ENCODE measurements at places on chromosomes 7 and 10.

GRCh38 chr7:130886438-130887135 lies 152.6 kb upstream of the KLF14 start:
- no peak for DNase-seq

- DNase-seq: no peak
Measured at GRCh38 chr10:88236121-88236743, 346.9 kb downstream of the RNLS start.

- DNase-seq: no peak
Measured at GRCh38 chr10:133475821-133476640, 22.3 kb downstream of the SCART1 start.

DNA sequence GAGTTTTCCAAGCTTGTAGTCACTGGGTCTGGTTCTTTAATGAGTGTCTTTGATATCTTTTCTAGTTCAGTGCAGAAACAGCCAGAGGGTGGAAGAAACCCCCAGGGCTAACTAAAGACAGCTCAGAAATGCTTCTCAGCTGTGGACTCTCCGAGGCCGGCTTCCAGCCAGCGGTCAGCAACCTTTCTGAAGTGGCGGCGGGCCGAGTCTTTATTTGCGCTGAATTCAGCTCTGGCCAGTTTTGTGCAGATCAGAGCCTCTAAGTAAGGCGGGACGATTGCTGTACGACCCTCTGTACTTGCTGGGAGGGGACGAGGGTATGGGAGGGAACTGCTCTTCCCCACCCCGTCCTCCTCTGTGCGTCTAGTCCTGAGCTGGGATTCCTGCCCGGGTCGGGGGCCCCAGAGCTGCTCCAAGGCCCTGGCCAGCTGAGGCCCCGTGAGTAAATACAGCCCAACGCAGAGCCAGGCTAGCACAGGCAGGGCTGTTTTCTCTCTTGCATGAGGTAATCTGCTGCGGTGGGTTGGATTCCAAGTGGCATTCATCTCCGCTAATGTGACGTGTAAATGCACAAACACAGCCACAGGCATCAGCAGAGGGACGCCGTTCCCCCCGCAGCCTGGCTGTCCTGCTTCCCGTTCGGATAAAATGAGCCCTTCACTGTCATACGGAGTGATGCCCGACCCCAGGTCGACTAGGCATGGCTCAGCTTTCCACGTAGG lies 159.8 kb downstream of the PIP4K2A start:
- peak; percentile 39 for DNase-seq

GRCh38 chr10:96324447-96324846 lies 20.2 kb downstream of the DNTT start:
- no peak for DNase-seq

DNA sequence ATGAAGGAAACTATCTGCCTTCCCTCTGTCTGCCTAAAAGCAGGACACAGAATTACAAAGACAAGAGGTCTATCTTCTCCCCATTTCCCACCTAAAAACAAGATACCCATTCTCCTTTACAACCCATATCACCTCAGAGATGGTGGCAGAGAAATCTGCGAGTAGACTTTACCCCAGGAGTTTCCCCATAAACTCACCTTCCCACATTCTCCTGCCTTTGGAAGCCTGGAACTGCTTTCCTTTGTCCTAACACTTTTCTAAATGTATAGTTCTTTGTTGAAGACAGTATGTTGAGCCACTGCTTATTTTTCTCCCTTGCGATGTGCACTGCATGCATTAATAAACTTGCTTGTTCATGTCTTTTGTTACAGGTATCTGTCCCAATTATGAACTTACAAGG lies 8.0 kb downstream of the SHTN1 start:
- no peak for DNase-seq

DNA sequence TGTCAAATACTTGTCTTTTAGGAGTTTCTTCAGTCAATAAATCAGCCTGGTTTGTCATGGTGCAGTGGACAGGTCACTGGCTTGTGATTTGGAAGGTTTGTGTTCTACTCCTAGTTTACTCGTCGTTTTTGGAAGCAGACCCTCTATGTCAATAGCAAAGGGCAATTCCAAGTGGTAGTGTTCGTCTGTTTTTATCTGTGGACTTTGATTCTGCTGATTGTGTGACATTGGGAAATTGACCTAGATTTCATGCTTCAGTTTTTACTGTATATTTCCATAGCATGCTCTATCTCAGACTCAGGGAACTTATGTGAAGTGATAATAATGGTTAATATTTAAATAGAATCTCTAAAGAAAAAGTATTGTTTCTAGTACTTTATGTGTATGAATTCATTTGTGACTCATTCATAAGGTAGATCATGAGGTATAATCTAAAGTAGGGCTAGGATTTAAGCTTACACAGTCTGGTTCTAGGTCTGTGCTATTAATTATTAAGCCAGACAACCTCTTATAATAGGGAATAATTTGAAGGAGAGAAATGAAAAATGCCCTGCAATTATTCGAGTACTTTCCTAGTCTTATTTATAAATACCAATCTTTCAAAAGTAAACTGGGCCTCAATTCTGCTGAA lies 198.1 kb downstream of the REEP3 start:
- DNase-seq: no peak

DNA sequence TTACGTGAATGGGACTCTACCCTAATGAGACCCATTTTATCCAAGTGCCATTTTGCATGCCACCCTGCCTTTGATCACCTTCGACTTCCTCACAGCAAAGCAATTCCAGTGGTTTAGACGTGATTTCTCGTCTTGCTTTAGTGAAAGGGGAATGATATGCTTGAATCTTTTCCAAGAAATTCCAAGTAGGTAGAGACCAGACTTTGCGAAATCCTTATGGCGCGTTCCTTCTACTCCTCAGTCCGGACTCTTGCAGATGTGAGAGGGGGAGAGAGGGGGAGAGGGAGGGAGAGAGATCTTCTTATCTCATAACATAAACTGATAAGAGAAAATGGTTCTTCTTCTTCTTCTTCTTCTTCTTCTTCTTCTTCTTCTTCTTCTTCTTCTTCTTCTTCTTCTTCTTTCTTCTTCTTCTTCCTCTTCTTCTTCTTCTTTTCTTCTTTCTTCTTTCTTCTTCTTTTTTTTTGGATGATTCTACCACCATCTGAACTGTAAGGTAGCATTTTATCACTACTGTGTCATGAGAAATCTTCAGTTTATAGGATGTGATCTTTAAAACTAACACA lies 883 bp downstream of the SPAG6 start:
- no peak for DNase-seq

GRCh38 chr10:13268841-13269240 lies 31.0 kb downstream of the PHYH start:
- DNase-seq: no peak

DNA sequence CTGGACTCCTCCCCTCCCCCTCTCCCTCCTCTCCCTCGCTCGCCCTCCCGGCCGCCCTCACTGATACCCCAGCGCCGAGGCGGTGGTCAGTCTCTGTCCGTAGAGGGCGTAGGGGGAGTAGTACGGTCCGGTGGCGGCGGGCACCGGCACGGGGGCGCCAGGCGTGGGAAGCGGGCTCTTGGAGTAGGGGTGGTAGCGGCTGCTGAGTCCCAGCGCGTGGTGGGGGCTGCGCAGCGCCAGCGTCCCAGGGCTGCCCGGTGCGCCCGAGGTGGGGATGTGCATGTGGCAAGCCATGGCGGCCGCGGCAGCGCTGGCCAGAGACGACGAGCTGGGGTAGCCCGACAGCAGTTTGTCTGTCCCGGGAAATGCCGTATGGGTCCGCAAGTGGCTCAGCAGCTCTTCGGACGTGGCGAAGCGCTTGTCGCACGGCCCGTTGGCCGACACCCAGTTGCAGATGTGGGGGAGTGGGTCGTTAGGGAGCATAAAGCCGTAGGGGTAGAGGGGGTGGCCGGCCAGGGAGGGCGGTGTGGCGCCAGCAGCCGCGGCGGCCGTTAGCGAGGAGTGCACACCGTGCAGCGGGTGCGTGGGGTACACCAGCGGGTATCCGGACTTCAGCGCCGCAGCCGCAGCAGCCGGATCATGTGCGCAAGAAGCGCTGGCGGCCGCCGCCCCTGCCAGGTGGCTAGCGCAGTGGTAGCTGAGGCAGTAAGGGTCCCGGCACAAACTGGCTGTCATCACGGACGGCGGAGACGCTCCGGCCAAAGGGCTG lies 2.7 kb downstream of the ZNF503 start:
- no peak for DNase-seq

DNA sequence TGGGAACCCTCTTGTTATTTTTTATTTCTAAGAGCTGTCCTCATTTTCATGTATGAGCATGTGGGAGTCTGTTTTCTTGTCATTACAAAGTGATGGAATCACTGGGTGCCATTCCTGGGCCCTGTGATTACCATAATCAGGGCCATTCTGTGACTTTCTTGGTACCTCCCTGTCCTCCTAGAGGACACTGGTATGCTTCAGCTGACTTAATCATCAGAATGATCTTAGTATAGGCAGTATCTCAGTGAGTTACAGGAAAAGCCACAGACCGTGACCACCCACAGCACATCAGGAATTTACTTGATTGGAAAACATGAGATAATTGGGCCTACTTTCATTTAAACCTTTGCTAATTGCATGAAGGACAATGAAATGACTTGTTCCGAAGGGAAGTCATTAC lies 7.2 kb downstream of the NOM1 start:
- DNase-seq: no peak

GRCh38 chr10:100509241-100509840 lies 10.3 kb downstream of the SEC31B start:
- DNase-seq: no peak

DNA sequence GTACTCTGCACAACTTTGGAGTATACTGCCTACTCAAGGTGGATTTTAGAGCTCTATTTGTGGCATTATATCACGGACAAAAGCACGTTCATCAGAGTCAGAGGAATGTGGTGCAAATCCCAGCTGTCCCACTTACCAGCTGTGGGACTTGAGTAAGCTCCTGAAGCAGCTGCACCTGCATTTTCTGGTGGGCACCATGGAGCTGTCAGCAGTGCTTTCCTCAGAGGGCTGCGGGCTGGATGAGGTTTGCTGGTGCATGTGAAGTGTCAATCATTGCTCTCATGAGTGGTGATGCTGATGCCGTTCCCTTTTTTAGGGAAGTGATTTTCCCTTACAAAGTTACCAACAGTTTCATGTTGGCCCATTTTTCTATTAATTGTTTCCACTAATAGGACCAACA lies 53.4 kb downstream of the EGFR start:
- DNase-seq: no peak

GRCh38 chr7:12623885-12624498 lies 53.5 kb downstream of the SCIN start:
- DNase-seq: no peak

- no peak for DNase-seq
Measured at GRCh38 chr10:25901199-25901598, 32.8 kb upstream of the MYO3A start.

DNA sequence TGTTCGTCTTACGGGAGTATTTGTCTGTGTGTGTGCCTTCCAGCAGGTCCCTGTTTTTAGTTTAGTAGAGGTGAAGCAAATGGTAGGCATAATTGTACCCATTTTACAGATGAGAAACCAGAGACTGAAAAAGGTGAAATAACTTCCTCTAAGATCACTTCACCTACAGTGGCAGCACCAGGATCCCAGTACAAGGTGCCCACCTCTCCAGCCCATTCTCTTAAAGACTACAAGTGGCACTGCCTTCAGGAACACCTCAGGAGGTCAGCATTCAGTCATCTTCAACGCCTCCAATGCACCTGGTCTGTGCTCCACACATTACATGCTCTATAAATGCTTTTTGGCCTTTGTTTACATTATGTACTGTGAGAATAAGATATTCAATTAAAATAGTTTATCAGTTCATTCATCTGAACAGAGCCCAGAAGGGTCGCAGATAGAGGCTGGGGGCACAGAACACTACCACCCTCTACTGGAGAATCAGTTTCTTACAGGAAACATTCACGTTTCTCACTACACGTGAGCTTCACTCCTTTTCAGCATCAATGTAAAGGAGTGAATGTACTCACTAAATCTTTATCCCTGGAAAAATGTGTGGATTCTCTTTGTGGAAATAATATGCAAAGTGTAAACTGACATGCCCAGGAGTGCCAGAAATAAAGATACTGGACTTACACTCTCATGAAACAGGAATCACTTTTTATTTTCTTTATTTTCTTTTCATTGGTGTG lies 45.5 kb upstream of the ABLIM1 start:
- DNase-seq: no peak

DNA sequence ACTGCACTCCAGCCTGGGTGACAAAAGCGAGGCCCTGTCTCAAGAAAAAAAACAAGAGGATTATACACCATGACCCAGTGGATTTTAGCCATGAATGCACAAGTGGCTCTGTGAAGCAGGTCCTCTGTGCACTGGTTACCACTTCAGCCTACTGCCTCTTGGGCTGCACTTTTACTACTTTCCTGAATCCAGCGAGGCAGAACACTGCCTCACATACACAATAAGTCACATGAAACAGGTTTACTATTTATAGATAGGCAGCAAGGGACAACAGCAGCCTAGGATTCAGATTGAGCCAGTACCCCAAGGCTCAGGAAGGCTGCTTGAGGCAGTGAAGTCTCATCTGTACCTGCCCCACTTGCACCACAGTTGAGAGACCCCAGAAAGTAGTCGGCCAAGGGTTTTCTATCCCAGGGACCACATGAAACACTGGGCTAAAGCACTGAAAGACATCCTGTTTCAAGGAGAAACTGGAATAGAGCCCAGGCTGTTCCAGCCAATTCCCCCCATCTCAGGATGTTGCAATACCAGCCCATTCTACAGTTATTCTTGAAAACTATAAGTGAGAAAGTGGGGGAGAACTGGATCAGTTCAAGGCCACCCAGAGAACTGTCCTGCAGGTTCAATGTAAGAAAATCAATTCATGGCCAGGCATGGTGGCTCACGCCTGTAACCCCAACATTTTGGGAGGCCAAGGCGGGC lies 10.3 kb upstream of the OGDH start:
- DNase-seq: no peak

- DNase-seq: no peak
Measured at GRCh38 chr10:112756235-112756527, 193.9 kb upstream of the TCF7L2 start.

GRCh38 chr7:107318523-107319160 lies 149.8 kb downstream of the HBP1 start:
- no peak for DNase-seq

GRCh38 chr10:69801094-69801433 lies 642 bp upstream of the COL13A1 start:
- no peak for DNase-seq

- DNase-seq: no peak
Measured at GRCh38 chr7:46108272-46108671, 187.2 kb upstream of the IGFBP3 start.

GRCh38 chr10:85946713-85947326 lies 419.8 kb downstream of the GRID1 start:
- no peak for DNase-seq

GRCh38 chr7:99788554-99788953 lies 4.6 kb upstream of the CYP3A4 start:
- no peak for DNase-seq
